ENCODE measurements at places on chromosomes 2 and 18. TPM values are rescaled to one million over a fixed set of nuclear protein-coding genes. Genes with fewer than 3 reads are reported as not detected.

RAPGEF4 gene
- 0.38 TPM for total RNA-seq

TMEM18 gene
- total RNA-seq = 29.0 TPM

DNA sequence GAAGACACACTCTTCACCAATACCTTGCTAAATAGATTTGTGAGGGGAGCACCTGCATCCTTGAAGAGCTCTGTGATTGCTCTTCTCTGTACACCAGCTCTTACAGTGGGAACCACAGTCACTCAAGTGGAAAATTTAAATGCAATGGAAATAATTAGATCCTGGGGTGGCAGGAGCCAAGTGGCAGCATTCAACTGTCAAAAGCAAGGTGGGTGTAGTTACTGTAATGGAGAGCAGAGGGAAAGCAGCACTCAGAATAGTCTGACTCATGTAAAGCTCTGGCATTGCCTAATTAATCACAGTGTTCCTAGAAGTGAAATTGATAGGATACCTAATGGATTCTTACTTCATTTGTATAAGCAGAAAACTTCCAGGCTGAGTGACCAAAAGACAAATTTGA is 245.8 kb downstream of the KCNE4 start:
- H3K4me3 ChIP-seq = no peak overlapping the region
- H3K4me1 ChIP-seq = no peaks in the 10 kb centered on the region
- no peak for DNase-seq
- no peaks in the 10 kb centered on the region for H3K36me3 ChIP-seq
- no peak overlapping the region for H3K27ac ChIP-seq

DNA sequence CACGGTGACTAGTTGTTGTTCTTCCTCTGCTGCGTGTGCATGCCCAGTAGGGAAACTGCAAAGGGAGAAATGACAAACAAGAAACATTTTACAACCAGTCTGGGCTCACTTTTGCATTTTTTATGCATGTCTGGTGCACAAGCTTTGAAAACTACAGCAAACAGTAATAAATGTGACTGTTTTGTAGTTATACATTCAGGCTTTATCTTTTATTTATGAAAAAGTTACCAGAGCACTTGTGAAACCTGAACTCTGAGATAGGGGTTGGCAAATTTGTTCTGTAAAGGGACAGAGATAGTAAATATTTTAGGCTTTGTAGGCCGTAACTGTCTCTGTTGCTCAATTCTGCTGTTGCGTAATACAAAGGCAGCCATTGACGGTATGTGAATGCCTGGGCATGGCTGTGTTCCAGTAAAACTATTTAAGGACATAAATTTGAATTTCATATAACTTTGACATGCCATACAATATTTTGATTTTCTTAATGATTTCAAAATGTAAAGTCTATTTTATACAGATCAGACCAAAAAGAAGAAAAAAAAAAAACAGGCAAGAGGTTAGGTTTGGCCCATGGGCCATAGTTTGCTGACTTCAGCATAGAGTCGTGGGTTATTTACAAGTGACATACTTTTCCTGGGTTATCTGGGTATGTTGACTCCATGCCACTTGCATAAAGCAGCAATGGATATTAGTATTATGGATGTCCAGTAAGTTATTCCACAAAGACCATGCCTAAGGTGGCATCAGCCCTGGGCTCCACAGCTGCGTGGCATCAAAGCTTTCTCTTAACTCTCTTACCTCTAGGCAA is 53.6 kb upstream of the EML6 start:
- no peak overlapping the region for H3K27ac ChIP-seq
- DNase-seq = no peak
- peaks cover 4% of the 10 kb centered on the region for H3K36me3 ChIP-seq
- H3K4me1 ChIP-seq = peaks cover 3% of the 10 kb centered on the region

GRCh38 chr2:98029718-98030222 is 34.0 kb upstream of the TMEM131 start:
- H3K4me3 ChIP-seq = no peak overlapping the region
- peaks cover 9% of the 10 kb centered on the region for H3K4me1 ChIP-seq
- H3K36me3 ChIP-seq = no peaks in the 10 kb centered on the region
- DNase-seq = no peak
- H3K27ac ChIP-seq = no peak overlapping the region
- H3K27me3 ChIP-seq = peaks cover 2% of the 10 kb centered on the region

DNA sequence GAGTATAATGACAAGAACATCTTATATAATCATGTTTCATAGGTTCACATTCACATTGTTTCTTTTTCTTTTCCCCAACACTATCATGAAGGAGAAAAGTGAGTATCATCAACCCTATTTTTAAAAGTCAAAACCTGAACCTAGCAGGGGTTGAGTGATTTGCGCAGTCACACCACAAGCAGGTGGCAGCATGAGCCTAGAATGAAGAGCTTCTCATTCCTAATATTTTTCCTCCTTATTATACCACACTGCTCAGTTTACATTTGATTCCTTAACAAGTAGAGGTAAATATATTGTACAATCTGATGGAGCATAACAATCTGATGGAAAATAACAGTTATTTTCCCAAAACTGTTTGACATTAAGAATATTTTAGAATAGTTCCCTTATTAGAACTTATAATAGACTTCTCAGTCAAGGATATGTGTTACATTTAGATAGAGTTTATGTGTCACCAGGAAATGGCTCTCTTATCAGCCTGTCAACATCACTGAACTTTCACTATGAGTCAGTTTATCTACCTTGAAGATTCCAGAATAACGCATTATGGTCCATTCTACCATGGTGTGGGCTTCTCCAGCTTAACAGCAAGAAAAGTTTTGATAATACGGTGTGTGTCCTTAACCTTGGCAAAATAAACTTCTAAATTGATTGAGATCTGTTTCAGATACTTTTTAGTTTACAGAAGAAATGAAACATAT is 119.5 kb downstream of the NEB start:
- no peak for DNase-seq
- no peak overlapping the region for H3K4me3 ChIP-seq
- H3K27ac ChIP-seq = no peak overlapping the region

PROM2 gene
- total RNA-seq = 0.30 TPM

DNA sequence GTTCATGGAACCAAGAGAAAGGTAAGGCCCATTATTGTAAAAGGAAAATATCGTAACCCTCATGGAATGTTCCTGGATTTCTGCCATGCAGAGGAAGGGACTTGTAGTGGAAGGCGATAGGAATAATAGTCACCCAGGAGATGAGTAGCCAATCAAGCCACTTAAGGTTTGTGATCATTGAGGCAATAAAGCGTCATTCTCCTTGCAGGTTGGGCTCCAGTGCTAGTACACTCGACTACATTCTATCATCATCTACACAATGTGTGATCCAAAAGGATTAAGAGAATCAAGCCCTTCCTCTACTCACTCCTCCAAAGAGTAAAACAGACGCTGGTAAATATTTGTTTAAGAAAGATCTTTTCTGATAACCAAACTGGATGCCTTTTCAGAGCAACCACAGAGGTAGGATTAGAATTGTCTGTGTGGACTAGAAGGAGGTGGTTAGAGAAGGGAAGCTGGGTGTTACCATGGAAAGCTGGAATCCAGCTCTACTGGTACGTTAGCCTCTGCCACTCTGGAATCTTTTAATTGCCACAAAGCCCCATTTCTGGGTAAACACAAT is 245.7 kb downstream of the IKZF2 start:
- H3K36me3 ChIP-seq = no peaks in the 10 kb centered on the region
- no peak overlapping the region for H3K4me3 ChIP-seq
- H3K4me1 ChIP-seq = no peaks in the 10 kb centered on the region
- no peak for DNase-seq

DNA sequence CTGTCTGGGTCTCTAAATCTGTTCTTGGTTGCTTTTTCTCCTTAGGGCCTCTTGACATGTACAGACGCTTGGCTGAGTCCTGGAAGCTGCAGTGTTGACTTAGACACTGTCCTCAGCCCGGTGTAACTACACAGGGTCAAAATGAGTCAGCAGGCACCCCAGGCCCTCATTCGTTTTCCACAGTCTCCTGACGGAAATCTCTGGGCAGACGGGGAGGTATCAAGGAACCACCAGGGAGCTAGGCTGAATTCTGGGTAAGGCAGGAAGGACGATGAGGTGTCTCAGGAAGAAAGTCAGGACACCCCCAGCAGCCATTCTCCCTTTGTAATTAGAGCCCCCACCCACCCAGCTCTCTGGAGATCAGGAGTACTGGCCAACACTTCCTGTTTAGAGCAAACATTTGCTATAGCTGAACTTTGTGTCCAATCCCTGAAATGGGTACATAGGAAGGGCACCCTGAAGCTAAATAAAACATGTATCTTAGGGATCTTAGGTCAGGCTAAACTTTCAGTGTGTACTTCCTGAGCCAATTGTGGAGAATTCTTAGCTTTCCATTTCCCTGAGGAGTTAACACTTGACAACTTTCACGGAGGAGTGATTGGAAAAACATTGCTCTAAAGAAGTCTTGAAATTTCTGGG is 23.9 kb upstream of the EPAS1 start:
- H3K27me3 ChIP-seq = peaks cover 15% of the 10 kb centered on the region
- H3K36me3 ChIP-seq = no peaks in the 10 kb centered on the region
- no peak overlapping the region for H3K4me3 ChIP-seq
- no peak overlapping the region for H3K27ac ChIP-seq
- peaks cover 13% of the 10 kb centered on the region for H3K4me1 ChIP-seq
- no peak for DNase-seq

GRCh38 chr2:241017228-241017940 is 19.0 kb downstream of the SNED1 start:
- H3K36me3 ChIP-seq = no peaks in the 10 kb centered on the region
- no peak overlapping the region for H3K4me3 ChIP-seq
- H3K27me3 ChIP-seq = peaks cover 12% of the 10 kb centered on the region
- no peak overlapping the region for H3K27ac ChIP-seq

DNA sequence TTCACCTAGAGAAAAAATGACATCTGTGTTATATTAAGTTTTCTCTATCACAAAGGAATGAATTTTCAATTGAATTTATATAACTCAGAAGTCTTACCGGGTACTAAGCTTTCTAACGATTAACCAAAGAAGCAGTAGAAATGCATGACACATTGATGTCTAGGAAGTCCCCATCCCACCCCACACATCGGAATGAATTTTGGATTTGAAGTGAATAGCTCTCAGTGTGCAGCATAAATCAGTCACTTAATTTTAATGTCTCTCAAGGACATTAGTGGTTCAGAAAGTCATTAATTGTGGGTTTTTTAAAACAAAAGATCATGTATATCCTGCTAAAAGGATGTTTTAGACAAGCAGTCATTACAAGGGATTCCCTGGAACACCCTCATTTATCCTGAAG is 141.4 kb upstream of the PIEZO2 start:
- H3K36me3 ChIP-seq = no peaks in the 10 kb centered on the region
- DNase-seq = no peak
- no peaks in the 10 kb centered on the region for H3K4me1 ChIP-seq
- H3K27ac ChIP-seq = no peak overlapping the region

GRCh38 chr18:63850636-63851035 is 36.9 kb upstream of the SERPINB2 start:
- DNase-seq = no peak
- peaks cover under 1% of the 10 kb centered on the region for H3K27me3 ChIP-seq
- H3K4me1 ChIP-seq = no peaks in the 10 kb centered on the region
- no peak overlapping the region for H3K4me3 ChIP-seq
- H3K36me3 ChIP-seq = no peaks in the 10 kb centered on the region

GRCh38 chr18:32669549-32670165 is 103.2 kb downstream of the KLHL14 start:
- no peak overlapping the region for H3K4me3 ChIP-seq
- H3K36me3 ChIP-seq = no peaks in the 10 kb centered on the region
- no peak overlapping the region for H3K27ac ChIP-seq
- no peak for DNase-seq
- no peaks in the 10 kb centered on the region for H3K27me3 ChIP-seq

TSPYL6 gene
- not detected for total RNA-seq

DNA sequence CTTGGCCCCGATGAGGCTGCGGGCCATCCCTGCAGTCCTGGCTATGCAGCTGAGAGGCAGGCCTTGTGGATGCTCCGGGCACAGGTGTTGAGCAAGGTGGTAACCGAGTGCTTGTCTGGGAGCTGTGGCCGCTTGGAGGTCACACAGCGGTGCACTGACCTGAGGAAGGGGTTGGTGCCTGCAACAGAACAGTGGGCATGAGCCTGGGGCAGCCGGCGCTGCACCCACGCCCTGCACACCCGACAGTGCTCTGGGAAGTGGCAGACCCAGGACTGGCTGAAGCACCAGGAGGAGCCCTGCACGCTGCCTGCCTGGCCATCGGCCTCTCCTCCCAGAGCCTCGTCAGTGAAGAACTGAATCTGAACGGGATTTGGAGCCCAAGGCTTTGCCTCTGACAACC is 8.2 kb upstream of the POTEE start:
- no peaks in the 10 kb centered on the region for H3K36me3 ChIP-seq
- H3K4me3 ChIP-seq = no peak overlapping the region
- H3K27ac ChIP-seq = no peak overlapping the region
- H3K27me3 ChIP-seq = peaks cover 19% of the 10 kb centered on the region

DNA sequence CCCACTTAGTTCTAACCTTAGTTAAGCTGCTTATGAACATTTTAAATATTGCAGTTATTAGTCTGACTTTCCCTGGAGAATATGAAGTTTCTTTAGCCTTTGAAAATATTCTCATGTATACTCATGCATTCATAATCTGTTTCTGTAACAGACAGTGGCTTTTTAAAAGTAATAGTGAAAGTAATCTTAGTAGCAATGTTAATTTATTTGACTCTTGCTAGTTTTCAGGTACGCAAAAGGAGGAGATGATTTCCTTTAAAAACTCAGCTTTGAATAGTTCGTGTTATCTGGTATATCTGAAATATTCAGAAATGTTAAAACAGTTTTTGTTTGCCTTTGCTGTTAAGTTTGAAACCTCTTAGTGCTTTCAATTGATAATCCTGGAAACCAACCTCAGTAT is 3.8 kb downstream of the ANKRD12 start:
- no peaks in the 10 kb centered on the region for H3K36me3 ChIP-seq
- no peak overlapping the region for H3K4me3 ChIP-seq
- H3K27ac ChIP-seq = peak overlapping the region; percentile 84
- peaks cover 35% of the 10 kb centered on the region for H3K4me1 ChIP-seq
- DNase-seq = no peak
- H3K27me3 ChIP-seq = no peaks in the 10 kb centered on the region

GPR155 gene
- total RNA-seq = 24.7 TPM

HMSD gene
- 1.6 TPM for total RNA-seq

WIPF1 gene
- total RNA-seq = 372 TPM

DNA sequence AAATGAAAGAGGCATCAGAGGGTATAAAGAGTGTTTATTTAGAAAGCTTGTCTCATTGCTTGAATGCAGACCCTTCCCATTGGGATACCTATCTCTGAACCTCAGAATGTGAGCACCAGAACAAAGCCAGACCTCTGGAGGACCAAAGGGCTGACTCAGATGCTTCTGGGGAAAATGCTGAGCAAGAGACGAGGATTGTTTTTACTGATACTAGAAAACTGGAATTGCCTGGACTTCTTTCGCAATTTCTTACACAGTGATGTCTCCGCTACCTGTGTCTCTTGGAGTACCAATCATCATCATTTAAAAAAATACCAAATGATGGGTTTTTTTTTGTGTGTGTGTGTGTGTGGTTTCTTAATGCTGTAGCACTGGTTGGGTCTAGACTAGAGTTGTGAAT is 55.6 kb upstream of the CCDC85A start:
- no peak overlapping the region for H3K27ac ChIP-seq
- no peaks in the 10 kb centered on the region for H3K4me1 ChIP-seq
- no peak for DNase-seq
- no peaks in the 10 kb centered on the region for H3K36me3 ChIP-seq
- H3K4me3 ChIP-seq = no peak overlapping the region

- H3K36me3 ChIP-seq = peaks cover 12% of the 10 kb centered on the region
- H3K4me1 ChIP-seq = peaks cover 30% of the 10 kb centered on the region
- no peak overlapping the region for H3K27ac ChIP-seq
Observed at GRCh38 chr2:208268156-208268952, 2.3 kb downstream of the PIKFYVE start.

ZCCHC2 gene
- 46.1 TPM for total RNA-seq

GRCh38 chr2:133360190-133360589 is 208.1 kb downstream of the NCKAP5 start:
- H3K36me3 ChIP-seq = no peaks in the 10 kb centered on the region
- H3K27me3 ChIP-seq = no peaks in the 10 kb centered on the region
- H3K27ac ChIP-seq = no peak overlapping the region
- H3K4me3 ChIP-seq = no peak overlapping the region
- H3K4me1 ChIP-seq = no peaks in the 10 kb centered on the region

All from T-cell (primary cell).